T-helper 2 cell (primary cell): ENCODE measurements at places on chromosomes 7 and 10.
A peak's percentile ranks its signal among the peaks of the same experiment; 100 is the strongest.

GRCh38 chr10:35564341-35564968, 40.7 kb upstream of the GJD4 start:
- no peak for DNase-seq

GRCh38 chr10:91796331-91797047, 1.7 kb upstream of the TNKS2 start:
- peak; percentile 30 for DNase-seq

GRCh38 chr10:111295788-111296187, 219.0 kb downstream of the ADRA2A start:
- DNase-seq, result no peak

GRCh38 chr7:6246251-6246917, 26.0 kb downstream of the CYTH3 start:
- no peak for DNase-seq

DNA sequence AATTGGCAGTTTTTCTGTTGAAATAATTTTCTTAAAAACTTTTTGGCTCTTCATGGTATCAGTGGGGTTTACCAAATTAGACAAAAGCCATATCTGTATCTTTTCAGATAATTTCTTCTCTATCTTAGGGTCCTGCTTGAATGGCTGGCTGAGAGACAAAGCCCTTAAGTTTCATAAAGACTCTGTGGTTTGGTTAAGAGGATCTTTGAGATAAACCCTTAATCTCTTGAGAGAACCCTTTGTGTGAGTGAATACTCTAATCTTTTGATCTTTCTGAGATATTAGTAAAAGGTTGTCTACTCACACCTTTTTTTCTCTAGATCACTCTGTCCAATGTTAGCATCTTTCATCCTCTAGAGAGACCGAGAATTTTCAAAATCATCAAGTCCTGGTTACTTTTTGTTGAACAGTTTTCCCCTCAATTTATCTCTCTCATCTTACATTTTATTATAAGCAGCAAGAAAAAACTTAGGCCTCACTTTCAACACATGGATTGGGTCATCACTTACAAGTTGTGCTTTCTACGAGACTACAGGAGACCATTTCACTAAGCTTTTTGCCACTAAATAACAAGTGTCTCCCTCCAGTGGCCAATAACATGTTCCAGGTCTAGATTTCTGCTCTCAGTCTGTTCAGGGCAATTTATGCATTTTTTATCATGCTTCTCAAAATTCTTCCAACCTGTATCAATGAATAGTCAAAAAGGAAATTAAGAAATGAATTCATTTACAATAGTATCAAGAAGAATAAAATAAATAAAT, 28.4 kb downstream of the DNAJC9 start:
- DNase-seq, result no peak

DNA sequence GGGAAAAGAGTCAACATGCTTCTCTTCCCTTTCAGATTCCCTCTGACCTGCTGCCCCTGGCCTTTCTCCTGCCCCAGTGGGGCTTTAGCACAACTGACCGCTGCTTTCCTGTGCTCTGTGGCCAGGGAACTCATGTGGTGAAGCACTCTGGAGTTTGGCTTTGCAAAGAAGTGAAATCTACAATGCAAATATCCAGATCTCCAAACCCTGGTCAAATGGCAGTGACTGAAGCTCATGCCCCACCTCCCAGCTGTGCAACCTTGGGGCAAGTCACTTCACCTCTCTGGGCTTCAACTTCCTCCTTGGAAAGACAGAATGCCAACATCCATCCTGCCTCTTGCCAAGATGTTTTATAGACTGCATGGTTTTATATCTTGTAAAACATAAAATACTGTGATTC, 157.8 kb downstream of the NEURL1 start:
- DNase-seq, result no peak

GRCh38 chr10:29850371-29850770, 209.0 kb downstream of the JCAD start:
- no peak for DNase-seq
